Hindlimb muscle (tissue), 1 donor: ENCODE measurements at places on chromosomes 2 and 18.
A peak's percentile ranks its signal among the peaks of the same experiment; 100 is the strongest.

DNA sequence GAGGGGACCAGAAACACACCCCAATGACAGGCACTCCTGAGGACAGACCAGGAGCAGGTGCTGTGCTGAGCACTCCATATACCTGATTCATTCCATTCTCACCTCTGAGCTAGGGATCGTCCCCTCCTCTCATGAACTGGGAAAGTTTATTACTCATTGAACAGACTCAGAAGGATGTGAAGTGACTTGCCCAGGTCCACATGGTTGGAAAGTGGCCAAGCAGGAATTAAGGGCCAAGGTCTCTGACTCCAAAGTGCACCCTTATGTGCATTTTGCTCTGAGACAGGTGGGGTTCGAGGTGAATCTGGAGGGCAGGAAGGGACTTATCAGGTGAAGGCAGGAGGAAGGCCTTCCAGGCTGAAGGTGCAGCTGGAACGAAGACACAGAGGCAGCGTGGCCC, 25.1 kb upstream of the PLB1 start:
- DNase-seq = no peak

DNA sequence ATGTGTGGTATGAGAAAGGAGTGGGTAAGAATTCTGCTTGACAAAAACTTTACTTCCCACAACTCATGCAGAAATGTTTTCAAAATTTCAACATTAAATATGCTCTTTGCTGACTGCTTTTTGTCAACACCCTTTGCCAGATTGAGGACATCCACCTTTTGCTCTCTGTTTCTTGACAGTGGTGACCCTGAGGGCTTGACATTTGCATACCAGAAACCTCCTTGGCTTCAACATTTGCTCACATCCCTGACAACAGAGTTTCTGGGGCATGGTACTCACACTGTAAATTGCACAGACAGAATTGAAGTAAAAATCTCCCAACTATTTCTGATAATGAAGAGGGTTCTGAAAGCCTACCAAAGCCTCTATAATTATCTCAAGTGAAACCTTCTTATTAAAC, 95.7 kb downstream of the RND3 start:
- DNase-seq = no peak

- DNase-seq = no peak
Measured at GRCh38 chr2:68110102-68110501, 47.3 kb upstream of the C1D start.

DNA sequence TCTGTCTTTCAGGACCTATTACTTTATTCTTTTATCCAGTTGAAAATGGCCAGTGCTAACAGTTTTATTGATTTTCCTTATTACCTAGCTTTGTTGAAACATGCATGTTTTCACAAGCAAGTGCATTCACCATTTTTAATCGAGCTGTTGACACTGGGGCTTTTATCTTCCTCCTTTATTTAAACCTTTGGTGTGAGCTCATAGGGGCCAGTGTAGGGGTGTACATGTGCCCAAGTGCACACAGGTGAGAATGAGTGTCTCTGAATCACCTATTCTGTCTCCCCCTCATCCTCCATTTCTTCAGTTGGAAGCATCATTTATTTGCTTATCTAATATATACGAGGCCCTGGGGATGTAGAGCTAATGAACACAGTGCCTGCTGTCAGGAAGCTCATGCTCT, 199.1 kb downstream of the PRKCE start:
- no peak for DNase-seq

DNA sequence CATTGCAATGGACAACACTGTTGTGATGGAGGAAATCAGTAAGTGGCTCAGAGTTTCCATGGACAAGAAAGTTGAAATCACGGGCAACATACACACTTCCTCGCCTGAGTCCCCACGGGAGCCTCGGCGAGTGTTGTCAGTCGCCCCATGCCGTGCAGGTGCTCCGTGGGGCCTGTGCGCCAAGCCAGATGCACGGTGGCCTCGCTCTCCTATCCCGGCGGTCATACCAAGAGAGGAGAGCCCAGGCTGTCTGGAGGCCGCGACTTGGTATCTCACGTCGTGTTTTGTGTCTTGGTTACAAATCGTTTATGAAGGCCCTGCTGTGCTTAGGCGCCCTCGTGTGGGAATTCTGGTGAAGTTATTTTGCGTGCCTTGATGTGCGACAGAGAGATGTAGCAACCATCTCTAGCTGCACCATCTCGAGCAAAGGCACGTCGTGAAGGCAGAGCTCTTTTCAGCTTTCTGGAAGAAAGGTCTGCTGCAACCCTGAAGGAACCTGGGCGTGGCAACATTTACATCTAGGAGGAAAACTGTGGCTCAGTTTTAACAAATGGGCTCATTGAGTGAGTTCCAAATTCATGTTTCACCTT, 21.8 kb downstream of the ATG4B start:
- peak; percentile 61 for DNase-seq

GRCh38 chr2:10035633-10036032, 7.7 kb upstream of the KLF11 start:
- no peak for DNase-seq

GRCh38 chr2:169221745-169222369, 140.5 kb downstream of the LRP2 start:
- DNase-seq = peak; percentile 4

DNA sequence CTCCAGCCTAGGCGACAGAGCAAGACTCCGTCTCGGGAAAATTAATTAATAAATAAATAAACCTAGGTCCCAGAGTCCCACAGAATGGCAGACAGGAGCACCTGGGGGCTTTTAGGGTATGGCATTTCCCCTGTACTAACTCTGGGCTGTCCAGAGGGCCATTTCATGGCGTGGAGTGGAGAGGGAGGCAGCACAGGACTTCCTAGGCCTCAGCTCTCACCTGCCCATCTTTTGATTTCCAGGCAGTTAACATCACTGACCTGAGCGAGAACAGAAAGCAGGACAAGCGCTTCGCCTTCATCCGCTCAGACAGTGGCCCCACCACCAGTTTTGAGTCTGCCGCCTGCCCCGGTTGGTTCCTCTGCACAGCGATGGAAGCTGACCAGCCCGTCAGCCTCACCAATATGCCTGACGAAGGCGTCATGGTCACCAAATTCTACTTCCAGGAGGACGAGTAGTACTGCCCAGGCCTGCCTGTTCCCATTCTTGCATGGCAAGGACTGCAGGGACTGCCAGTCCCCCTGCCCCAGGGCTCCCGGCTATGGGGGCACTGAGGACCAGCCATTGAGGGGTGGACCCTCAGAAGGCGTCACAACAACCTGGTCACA, 5.1 kb downstream of the IL1RN start:
- no peak for DNase-seq

- no peak for DNase-seq
Measured at GRCh38 chr2:130390460-130391057, 34.7 kb downstream of the PTPN18 start.

GRCh38 chr2:56207760-56208159, 24.0 kb downstream of the CCDC85A start:
- DNase-seq = no peak

- DNase-seq = no peak
Measured at GRCh38 chr2:164906947-164907346, 48.4 kb downstream of the SLC38A11 start.

- DNase-seq = no peak
Measured at GRCh38 chr18:66226782-66227181, 377.1 kb downstream of the CDH19 start.

- DNase-seq = no peak
Measured at GRCh38 chr18:24831871-24832665, 371.6 kb downstream of the HRH4 start.
